Natural killer cell treated with Interleukin-12 subunit alpha and Interleukin-12 subunit beta and Interleukin-15 and Interleukin-18, amount 100 ng/mL, for 72 hours (primary cell): ENCODE measurements at places on chromosomes 2 and 18.

- no peaks in the 10 kb centered on the region for H3K36me3 ChIP-seq
- no peak overlapping the region for H3K27ac ChIP-seq
- H3K27me3 ChIP-seq, result peaks cover 45% of the 10 kb centered on the region
- DNase-seq, result peak; percentile 18
Observed at GRCh38 chr18:48136051-48136826, 205.8 kb upstream of the SMAD2 start.

DNA sequence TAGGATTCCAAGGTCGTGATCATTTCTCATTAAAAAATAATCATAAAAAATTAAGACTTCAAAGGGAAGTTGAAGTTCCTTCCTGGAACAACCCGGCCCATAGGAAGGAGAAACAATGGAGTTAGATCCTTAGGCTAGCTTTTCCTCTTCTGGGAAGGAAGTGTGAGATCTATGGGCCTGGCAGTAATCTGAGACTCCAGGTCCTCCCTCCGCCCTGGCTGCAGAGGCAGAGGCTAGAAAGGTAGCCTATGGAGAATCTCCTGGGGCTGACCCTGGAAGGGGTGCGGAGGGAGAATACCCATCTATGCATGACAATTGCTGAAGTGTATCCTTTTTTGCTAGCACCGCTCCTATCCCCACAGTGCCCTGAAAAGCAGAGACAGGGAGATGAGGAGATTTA lies 37.9 kb downstream of the TRIB2 start:
- no peaks in the 10 kb centered on the region for H3K36me3 ChIP-seq
- no peak for DNase-seq

DNA sequence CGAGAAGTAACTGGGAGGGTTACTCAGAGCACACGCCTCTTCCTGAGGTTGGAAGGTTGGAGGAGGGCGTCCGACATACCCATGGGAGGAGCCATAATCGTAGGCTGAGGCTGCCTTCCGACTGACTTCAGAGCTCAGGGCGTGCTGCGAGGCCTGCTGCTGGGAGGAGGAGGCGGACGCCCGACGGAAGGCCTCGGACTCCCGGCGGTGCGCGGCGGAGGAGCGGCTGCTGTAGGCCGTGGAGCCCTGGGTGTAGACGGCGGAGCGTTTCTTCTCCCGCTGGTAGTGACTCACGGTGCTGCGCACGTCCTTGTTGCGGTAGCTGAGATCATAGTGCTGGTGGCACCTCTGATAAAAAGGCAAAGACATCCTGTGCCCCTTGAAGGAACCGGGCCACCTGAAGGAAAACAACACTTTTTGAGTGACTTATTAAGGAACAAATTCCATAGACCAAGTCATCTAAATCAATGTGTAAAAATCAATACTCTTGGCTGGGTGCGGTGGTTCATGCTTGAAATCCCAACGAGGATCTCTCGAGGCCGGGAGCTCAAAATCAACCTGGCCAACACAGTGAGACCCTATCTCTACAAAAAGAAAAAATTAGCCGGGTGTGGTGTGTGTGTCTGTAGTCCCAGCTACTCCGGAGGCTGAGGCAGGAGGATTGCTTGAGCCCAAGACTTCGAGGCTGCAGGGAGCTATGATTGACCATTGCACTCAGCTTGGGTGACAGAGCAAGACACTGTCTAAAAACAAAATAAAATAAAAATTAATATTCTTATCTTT lies 4.7 kb downstream of the MYOM1 start:
- no peaks in the 10 kb centered on the region for H3K27me3 ChIP-seq
- peaks cover 6% of the 10 kb centered on the region for H3K4me1 ChIP-seq
- H3K27ac ChIP-seq, result no peak overlapping the region
- no peaks in the 10 kb centered on the region for H3K36me3 ChIP-seq
- no peak for DNase-seq

DNA sequence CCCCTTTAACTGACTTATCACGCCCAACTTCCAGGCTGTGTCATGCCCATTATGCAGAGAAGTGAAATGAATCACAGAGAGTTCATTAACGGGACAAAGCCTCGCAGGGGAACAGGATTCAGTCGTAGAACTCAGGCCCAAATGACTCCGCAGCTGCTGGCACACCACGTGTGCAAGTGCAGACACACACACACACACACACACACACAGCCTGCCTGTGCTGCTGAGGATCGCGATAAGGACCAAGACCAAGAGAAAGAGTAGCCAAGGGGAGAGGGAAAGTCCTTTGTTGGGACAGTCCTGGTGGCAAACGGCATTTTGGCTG lies 90.0 kb upstream of the TAF1B start:
- H3K36me3 ChIP-seq, result no peaks in the 10 kb centered on the region
- H3K27me3 ChIP-seq, result no peaks in the 10 kb centered on the region
- peak overlapping the region; percentile 77 for H3K27ac ChIP-seq

- peaks cover 6% of the 10 kb centered on the region for H3K36me3 ChIP-seq
- DNase-seq, result no peak
- no peak overlapping the region for H3K27ac ChIP-seq
Observed at GRCh38 chr2:36559221-36559942, 38.6 kb downstream of the FEZ2 start.

DNA sequence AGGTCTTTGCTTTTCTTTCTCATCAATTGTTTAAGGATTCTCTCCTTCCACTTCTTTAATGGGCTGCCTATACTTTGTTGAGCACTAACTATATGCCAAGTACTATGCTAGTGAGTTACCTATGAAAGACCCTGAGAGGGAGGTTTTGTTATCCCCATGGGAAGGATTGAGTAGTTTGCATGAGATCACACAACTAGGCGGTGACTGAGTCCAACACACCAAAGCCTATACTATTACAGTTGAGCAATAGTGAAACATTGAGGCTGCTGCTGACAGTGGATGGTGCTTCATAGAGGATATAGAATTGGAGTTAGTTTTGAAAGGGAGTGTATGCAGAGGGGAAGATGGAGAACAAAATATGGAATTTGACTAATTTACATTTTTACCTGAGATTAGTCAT lies 15.8 kb downstream of the NABP1 start:
- H3K36me3 ChIP-seq, result peaks cover 7% of the 10 kb centered on the region
- H3K4me3 ChIP-seq, result no peak overlapping the region
- H3K27ac ChIP-seq, result no peak overlapping the region
- H3K4me1 ChIP-seq, result peaks cover 34% of the 10 kb centered on the region
